ENCODE measurements at places on chromosomes 16 and 17.
A peak's percentile ranks its signal among the peaks of the same experiment; 100 is the strongest.

DNA sequence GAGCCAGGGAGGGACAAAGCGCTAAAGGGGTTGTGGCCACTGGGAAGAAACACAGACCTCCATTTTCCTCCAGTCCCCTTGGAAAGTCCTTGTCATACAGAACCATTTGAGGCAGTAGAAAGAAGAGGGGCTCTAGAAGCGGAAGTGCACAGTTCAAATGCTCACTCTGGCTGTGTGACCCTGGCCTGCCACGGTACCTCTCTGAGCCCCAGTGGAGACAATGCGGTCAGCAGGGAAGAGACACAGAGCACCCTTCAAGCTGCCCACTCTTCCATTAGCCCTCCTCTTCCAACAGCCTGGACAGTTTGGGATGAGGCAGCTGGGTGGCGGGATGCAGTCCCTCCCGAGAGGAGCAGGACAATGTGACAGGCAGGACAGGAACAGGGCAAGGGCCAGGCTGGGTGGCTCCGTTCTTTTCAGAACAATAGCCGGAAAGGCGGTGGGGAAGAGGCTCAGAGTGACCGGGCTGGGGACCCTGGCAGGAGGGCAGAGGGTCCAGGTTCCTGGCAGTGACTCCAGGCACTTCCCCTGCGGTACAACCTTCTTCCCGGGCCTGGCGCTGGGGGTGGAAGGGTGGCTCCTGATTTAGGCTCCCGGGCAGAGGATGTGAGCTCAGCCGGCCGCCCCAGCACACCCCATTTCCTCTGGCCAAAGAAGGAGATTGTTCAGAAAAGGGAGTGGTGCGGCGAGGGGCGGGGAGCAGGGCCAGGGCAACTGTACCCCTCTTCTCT is 5.6 kb downstream of the CASKIN2 start:
- DNase-seq = no peak

GRCh38 chr17:16285646-16286008 is 67.6 kb downstream of the CENPV start:
- no peak for DNase-seq

GRCh38 chr17:39937447-39937846 is 9.9 kb downstream of the LRRC3C start:
- no peak for DNase-seq

- no peak for DNase-seq
Observed at GRCh38 chr16:63618896-63619485, 1502.9 kb downstream of the CDH11 start.

DNA sequence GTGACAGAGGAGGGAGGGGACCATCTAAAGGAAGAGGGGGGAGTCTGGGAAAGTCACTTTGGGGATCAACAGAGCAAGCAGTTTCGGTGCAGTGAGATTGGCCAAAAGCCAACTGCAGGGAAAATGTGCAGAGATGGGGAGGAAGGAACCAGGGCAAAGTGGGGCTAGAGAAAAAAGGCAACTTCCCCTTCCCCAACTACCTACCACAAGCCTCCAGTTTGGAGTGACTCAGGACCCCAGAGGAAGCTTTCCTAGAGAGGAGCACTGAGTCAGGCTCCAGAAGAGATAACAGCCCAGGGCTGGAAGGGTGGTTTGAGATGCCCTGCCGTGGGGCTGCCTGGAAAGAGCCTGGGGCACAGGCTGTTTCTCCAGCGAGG is 6.9 kb upstream of the CD300LD start:
- DNase-seq = no peak

DNA sequence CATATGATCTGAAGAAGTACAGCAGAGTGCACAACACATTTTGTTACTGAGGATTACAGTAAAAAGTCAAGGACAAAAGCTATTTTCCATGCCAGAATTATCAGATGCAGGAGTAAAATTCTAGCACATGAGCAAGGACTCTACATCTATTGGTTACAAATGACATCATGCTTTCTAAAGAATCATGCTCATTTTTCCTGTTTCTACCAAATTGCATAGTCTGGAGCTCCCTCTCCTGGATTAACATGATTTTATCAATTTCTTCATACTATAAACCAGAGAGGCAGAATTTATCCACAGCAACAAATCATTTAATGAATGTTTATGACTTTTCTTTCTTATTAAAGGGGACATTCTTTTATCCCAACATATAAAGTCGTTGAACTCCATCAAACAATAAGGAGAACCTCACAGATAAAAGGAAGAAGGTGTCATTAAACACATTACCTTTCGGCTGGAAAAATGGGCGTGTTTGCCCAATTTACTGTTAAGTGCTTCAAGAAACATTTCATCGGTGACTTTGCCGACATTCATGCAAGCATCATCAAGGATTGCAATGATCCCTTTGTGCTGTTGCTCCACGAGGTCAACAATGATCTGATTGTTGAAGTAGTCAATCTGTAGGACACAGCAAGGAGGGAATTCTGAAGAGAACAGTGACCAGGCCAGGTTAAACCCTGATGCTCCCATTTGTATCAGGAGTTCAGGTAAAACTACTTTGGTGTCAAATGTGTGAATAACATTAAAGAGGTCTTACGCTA is 121.7 kb downstream of the MYO1D start:
- DNase-seq = no peak

DNA sequence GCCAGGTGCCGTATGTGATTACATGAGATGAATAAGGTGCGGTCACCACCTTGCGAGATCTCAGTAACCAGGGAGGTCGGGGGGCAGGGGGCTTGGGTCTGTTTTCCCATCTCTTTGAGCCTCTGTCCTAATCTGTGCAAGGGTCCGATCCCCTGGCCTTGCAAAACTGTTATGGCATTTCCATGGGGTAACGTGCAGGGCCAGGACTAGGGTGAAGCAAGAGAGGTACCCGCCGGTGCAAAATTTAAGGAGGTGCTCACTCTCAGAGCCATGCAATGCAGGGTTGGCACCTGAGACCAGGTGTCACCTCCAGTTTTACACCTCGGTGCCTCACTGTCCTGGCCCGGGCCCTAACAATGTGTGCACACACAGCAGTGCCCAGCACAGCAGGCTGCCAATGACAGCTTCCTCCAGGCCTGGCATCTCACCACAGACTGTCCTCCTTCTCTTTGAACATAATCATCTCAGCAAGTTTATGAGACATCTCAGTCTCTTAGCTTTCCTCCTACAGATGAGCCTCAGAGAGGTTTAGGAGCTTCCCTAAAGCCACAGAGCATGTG is 43.6 kb downstream of the C16orf95 start:
- no peak for DNase-seq

DNA sequence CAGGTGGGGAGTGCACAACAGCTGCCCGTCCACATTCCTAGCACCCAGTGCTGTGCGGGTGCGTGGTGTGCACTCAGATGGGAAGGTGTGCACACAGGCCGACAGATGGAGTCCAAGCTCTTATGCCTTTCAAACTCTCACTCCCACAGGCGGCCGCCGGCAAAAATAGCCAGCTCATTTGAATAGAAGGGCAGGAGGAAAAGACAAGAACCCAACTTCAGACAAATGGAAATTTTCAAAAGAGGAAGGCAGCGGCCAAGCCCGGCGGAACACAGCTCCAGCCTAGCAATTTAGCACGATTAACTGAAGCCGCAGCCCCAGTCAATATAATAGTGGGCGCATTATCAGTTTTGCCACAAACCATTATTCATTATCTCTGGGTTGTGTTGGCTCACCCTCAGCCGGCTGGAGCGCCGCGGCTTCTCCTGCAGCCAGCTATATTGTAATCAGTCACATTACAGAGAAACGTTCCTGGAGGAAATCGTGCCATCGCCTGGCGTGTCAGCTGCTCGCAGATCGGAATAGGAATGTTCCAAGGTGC is 103.9 kb upstream of the SEC14L1 start:
- DNase-seq = no peak

- no peak for DNase-seq
Observed at GRCh38 chr16:56641166-56641565, 2.7 kb downstream of the MT1A start.

DNA sequence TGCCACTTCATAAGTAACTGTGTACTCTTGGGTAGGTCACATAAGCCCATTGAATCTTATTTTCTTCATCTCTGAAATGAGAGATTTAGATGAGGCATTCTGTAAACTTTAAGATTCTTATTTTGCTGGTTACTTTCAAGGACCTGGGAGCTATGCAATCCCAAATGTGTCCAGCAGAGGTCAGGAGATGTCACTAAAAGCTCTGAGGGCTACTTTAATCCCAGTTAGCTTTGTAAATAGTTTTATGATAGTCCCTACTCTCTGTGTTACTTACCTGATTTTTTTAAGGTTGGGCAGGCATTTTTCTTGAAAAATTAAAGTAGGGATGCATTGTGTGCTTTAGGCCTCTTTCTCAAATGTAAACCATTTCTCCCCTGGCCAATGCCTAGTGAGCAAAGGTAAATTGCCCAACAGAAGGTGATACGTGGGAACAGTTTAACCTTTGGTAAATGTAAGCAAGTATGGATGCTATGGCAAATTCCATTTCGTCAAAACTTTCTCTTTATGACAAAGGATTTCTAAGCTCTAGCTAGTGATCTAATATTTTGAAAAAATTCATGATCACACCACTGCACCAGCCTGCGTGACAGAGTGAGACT is 57.1 kb upstream of the WSB1 start:
- peak; percentile 69 for DNase-seq

DNA sequence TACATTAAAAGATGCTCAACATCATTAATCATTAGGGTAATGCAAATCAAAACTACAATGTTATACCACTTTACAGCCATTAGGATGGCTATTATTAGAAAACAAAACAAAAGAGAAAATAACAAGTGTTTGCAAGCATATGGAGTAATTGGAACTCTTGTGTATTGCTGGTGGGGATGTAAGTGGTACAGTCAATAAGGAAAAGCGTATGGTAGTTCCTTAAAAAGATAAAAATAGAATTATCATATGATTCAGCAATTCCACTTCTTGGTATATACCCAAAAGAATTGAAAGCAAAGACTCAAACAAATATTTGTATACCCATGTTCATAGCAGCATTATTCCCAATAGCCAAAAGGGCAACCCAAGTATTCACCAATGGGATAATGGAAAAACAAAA is 1.4 kb upstream of the CAPNS2 start:
- DNase-seq = no peak

GRCh38 chr16:53154513-53154912 is 99.7 kb downstream of the CHD9 start:
- no peak for DNase-seq

DNA sequence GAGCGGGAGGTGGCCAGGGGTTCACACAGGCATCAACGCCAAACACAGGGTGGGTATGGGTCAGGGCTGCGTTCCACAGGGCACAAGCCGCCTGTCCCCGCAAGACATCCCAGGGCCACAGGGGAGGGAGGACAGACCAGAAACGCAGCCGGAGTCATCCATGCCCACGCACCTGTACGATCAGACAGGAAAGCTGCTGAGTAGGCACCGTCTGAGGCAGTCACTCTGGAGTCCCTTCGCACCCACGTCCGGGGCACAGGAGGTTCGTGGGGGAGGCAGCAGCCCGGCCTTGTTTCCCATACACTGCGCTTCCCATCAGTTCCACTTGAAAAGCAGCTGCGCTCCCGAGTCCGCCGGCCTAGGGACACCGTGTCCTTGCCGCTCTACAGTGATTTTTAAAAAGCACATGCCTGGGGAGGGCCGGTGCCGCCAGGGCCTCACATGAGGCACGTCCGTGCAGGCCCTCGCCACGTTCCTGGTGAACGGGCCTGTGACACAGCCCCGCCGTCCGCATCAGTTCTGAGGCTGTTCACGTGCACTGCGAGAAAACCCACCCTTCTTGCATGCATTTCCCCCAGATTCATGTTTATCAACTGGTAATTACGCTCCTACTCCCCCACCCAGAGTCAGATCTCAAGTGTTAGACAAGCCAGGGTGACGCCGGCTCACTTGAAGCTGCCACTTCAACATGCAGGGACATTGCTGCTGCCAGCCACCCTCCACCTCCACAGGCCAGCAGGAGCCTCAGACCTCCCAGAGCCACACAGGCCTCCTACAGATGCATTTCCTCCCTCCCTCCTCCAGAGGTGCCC is 34.8 kb downstream of the WDR45B start:
- no peak for DNase-seq

- no peak for DNase-seq
Observed at GRCh38 chr16:4625560-4626159, 1.0 kb downstream of the MGRN1 start.

- DNase-seq = no peak
Observed at GRCh38 chr17:12180644-12181261, 160.1 kb downstream of the MAP2K4 start.

DNA sequence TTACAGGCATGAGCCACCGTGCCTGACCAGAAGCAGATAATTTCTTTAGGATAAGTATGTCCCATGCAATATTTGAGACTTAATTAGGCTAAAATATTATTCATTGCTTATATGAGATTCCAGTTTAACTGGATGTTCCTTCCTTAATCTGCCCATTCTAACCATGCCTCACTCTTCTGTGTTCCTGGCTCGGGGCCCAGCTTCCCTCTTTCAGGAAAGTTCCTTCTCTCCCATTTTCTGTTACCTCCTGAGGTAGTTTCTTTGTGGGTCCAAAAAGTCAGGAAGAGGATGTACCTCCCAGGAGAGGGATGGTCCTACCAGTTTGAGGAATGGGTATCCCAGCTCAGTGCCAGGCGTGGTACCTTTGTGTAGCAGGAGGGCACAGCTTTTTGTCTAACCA is 23.3 kb downstream of the UNK start:
- no peak for DNase-seq

GRCh38 chr16:73845238-73846006 is 451.2 kb upstream of the PSMD7 start:
- DNase-seq = no peak

DNA sequence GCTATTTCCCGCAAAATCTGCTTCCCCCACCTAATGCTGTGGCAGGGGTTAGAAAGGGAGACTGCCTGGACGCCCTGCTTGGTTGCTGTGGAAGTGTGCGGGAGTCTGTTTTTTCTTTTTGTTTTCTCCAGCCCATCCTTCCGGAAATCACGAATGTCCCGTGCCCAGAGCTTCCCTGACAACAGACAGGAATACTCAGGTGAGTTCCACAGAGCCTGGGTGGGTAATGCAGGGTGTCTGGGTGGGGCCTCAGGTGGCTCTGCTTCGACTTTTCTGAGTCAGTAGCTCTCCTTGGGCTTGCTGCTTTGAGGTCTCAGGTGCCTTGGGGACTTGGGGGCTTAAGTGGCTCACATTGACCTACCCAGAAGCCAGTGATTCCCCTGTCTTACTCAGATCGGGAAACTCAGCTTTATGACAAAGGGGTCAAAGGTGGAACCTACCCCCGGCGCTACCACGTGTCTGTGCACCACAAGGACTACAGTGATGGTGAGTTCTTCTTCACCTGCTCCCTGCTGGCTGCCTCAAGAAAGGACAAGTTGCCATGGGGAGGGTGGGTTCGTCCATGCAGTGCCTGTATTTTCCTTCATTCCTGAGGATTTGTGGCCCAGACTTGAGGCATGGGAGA is 11.4 kb downstream of the LIMD2 start:
- DNase-seq = no peak

GRCh38 chr16:58212824-58213655 is 15.1 kb upstream of the CSNK2A2 start:
- DNase-seq = no peak

DNA sequence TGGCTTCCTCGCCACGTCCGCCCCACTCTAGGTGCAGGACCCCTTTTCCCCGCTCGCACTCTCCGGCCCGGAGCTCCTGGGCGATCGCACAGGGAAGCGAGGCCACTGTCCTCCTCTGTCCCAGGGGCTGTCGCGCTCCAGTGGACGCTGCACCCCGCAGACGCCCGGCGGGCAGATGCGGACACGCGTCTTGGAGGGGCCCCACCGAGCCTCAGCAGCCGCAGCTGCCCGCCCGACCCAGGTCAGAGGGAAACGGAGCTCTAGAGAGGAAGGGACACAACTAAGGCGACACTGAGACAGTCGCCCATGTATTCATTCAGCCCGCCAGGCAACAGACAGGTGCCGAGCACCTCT is 726 bp upstream of the SLC13A5 start:
- DNase-seq = no peak
